ENCODE measurements at places on chromosomes 3 and 15.
A peak's percentile ranks its signal among the peaks of the same experiment; 100 is the strongest.

GRCh38 chr3:116216761-116217160 lies 228.5 kb downstream of the LSAMP start:
- no peak for DNase-seq

DNA sequence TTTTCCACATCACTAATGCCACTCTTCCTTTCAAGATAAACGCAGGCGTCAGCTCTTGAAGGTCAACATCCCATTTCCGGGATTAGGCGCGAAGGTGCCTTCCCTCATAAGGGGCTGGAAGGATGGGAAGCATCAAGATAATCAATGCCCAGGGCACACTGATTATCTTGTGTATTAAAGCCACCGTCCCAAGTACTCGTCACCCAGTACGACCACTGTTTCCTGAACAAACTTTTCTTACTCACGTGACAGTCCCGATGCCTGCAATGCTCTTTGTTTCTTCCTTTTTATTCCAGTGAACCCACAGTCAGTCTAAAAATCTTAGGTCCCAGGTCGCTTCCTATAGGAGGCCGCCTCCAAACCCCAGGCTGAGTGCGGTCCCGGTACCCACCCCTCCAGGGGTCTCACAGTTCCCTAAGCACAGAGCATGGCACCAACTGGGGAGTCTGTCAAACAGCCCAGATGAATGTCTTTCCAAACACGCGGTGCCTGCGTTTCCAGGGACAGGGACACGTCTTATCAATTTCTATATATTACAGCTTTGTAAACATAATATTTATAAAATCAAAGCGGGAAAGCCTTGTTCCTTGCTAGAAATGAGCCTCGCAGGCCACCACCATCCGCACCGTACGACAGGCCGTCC lies 589 bp downstream of the ANAPC13 start:
- DNase-seq = no peak

DNA sequence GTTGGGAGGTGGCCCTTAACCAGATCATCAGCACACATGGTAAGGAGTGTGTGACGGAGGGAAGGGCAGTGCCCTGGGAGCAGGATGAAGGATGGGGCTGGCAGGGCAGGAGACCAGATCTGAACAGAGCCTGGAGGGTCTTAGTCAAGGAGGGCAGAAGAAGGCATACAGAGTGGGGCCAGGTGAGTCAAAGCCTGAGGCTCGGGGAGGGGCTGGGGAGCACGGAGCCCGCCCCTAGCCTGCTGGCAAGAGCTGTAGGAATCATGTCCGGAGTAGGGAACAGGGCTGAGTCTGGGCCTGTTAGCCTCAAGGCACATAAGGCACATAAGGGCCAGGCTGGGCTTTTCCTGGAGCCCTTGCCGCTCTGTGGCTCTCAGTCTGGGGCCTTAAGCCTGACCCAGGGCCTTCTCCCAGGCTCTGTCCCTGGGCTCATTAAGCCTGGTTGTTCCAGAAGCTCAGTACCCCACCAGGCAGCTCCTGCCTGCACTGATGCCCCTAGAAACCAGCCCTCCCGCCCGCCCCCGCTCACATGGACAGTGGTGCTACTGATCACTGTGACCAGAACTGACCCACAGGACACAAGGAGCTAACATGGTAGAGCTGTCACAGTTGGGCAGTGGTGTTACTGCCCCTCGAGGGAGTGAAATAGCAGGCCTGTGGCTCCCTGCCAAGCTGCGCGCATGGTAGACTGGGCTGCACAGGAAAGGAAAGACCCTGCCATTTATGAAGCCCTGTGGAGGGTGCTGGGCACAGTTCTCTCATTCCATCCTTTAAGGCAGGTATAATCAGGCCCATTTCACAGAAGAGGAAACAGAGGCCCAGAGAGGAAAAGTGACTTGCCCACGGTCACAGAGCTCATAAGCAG lies 14.6 kb downstream of the ISG20 start:
- peak; percentile 11 for DNase-seq

- no peak for DNase-seq
Observed at GRCh38 chr3:9088441-9089353, 125.4 kb upstream of the RAD18 start.

- DNase-seq = no peak
Observed at GRCh38 chr3:11306817-11307589, 34.8 kb downstream of the ATG7 start.

DNA sequence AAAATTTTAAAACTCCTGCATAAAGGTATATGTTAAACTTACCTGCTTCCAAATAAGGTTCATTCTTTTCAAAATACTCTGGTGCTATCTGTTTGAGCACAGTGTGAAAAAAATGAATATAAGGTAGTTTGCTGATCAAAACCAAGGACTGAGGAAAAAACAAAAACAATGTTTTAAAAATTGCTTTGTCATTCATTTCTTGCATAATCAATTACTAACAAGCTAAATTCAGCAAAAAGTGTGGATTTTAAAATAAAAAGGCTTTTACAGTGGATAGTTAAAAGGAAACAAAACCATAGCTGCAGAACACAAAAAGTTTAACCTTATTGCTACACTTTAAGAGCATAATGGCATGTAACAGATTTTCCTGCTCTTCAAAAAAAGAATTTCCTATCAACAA lies 31.5 kb downstream of the DENND6A start:
- DNase-seq = no peak

DNA sequence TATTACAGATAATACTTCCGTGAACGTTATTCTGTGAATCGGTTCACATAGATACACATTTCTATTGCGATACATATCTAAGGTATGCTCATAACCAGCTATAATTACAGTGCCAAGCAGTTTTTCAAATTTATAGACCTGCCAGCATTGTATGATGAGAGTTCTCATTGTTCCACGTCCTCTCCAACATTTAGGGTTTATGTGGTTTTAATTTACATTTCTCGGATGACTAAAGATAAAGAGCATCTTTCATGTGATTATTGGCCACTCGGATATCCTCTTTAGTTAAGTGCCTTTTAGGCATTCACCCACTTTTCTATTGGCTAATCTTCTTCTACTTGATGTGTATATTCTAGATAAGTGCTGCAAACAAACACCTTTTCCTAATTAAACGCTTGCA lies 134.7 kb upstream of the CCDC54 start:
- DNase-seq = no peak

- no peak for DNase-seq
Observed at GRCh38 chr15:61840090-61840489, 220.2 kb downstream of the VPS13C start.

DNA sequence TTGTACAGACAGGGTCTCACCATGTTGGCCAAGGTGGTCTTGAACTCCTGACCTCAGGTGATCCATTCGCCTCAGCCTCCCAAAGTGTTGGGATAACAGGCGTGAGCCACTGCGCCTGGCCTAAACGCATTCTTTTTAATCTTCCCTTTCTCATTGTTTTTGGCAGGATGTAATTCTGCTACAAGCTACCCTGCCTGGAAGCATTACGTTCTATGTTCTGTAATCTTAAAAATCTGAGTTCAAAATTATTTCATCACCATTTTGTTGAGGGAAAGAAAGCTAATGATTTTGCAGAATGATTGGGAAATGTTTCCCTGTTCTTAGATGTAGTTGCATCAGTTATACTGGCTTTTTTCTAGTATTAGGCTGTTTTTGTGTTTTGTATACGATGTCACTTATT lies 71.5 kb downstream of the RGMA start:
- no peak for DNase-seq

DNA sequence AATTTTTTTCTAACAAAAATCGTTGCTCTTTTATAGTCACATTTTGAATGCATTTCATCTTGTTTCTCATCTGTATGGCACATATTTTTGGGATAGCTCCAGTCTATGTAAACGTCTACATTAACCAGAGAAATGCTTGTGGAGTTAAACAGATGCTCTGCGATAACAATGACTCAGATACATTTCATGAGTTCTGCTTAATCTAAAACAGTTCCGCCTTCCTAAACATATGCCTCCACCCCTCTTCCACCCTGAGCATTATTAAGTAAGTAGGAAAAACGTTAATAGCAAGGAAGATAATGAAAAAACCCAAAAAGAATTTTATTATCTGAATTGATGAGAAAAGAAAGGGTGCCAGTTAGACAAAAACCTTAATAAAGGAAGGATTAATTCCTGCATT lies 396.1 kb downstream of the TUSC7 start:
- DNase-seq = no peak

DNA sequence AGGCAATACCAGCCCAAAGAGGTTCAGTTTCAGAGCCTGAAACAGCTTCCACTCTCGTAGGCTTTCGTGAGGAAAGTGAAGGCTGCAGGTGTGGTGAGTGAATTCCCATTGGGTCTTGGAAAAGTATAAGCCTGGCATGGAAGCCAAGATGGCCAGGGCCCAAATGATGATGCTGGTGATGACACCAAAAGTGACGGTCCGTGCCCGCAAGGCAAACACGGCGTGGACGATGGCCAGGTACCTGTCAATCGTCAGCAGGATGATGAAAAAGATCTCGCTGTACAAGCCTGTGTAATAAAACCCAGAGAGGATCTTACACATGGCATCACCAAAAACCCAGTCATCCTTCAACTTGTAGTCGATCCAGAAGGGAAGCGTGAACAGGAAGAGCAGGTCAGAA lies 4.4 kb downstream of the CCR1 start:
- DNase-seq = no peak

- no peak for DNase-seq
Observed at GRCh38 chr3:43005981-43006380, 26.9 kb downstream of the GASK1A start.

DNA sequence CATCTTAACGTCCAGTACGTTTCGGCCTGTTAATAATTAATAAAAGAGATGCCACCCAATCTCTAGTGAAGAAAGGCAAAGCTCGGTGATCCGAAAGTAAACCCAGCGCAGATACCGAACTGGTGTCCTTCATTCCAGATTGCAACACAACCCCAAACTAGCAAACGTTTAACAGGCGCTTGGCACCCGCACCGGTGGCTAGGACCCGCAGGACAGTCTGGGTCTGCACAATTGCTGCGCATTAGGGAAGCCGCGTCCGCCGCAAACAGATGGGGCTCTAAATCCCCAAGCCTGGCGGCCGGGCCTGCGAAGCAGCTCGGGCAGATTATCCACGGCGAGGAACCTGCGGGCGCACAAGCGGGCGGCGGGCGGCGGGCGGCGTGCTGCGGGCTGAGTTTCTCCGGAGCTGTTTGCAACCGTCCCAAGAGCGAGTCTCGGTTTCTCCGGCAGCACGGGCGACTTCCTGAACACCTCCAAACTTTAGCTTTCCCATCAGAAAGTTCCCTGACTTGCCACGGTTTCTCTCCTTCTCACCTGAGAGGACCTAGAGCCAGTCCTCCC lies 112.1 kb upstream of the ICE2 start:
- DNase-seq = peak; percentile 61

DNA sequence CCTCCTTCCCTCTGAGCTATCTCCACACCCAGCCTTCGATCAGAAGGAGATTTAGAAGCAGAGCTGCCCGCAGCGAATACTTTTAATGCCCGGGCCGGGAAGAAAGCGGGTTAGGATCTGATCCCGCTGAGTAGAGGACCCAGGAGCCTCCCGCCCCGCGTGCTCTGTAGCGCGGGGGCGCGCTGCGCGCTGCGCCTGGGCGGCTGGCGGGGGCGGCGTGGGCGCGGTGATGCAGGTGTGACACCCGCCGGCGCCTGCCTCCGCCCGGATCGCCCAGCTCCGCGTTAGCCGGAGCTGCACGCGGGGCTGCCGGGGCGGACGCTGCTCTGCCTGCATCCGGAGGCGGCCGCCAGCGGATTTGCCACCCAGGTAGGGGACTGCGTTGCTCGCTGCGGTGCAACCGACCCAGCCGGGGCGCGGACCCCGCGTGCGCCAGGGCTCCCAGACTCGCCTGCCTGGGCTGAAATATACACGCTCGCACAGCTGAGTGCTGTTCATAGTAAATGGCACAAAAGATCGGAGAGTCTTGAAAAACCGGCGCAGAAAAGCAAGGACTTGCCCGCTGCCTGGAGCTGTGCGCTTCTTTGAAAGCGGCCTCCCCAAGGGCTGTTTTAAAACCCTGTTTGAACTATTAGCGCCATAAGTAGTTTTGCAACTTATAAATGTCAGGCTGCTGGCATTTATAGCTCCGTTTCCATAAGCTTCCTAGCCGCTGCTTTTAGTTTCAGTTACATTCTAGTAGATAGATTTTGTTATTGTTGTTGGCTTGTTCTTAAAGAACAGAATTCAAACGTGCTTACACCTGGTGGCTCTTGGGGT lies at the start of gene SV2B:
TSS of gene SV2B (plus strand) at position 263 of the 819 bp plus-strand sequence. CDS start 126,007 bp downstream, outside the sequence.
- DNase-seq = no peak

DNA sequence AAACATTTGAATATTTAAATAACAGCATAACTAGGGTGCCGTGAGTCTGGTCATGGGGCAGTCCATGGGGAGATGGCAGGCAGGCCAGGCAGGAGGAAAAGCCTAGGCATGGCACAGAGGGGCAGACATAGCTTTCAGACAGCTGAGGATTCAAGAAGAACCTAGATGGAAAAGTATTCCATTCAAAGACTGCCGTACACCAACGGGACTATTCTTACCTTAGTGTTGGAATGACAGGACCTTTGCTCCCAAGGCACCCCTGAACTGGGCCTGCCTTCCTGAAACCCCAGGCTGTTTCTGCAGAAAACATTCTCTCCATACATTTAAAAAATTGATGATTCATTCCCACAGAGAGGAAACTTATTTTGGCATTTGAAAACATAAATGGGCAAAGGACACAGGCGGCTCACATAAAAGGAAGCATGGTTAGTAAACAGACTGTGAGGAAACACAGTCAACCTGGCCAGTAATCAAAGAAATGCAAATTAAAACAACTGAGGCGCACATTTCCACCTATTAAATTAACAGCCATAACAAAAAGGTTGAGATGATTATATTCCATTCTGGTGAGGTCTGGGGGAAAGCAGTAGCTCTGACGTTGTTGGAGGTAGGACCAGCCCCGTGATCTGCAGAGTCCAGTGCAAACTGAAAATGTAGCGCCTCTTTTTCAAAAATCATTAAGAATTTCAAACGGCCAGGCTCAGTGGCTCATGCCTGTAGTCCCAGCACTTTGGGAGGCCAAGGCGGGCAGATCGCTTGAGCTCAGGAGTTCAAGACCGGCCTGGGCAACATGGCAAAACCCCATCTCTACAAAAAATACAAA lies 71.3 kb upstream of the SMAD3 start:
- DNase-seq = no peak

- DNase-seq = no peak
Observed at GRCh38 chr3:9469986-9470385, 72.6 kb downstream of the SETD5 start.

- DNase-seq = peak; percentile 19
Observed at GRCh38 chr15:77187751-77188464, 117.0 kb upstream of the TSPAN3 start.

DNA sequence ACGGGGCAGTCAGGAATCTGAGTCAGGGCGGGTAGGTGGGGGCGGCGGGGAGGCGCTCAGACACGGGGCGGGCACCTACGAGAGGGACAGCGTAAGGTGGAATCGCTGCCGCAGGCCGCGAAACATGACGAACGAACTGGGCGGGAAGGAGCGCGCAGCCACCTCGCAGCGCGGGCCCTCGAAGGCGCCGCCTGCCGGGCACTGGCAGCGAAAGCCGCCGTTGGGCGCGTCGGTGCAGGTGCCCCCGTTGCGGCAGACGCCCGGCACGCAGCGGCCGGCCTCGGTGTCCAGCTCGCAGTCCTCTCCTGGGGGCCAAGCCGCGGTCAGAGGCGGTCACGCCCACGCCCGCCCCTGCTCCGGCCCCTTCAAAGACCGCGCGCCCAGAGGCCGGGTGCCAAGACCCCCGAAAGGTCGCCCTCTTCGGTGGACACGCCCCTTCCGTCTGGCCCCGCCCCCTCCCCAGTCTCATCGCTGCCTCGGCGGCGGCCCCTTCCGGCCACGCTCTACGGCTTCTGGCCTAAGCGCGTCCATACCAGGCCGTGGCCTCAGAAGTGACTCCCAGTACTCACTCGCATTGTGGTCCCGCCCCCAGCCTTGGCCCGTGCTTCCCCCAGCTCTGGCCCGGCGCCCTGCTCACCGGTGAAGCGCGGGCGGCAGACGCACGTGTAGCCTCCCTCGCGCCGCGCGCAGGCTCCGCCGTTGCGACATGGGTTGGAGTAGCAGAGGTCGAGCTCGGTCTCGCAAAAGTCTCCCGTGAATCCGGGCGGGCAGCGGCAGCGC lies 6.4 kb downstream of the CELSR3 start:
- DNase-seq = peak; percentile 75

All from breast epithelium (tissue), 4 donors.